ENCODE measurements at places on chromosomes 1 and 21. TPM values are rescaled to one million over a fixed set of nuclear protein-coding genes. Genes with fewer than 3 reads are reported as not detected.

The CNIH3 gene
- total RNA-seq = 1.00 TPM

The ESPN gene
- total RNA-seq = 0.83 TPM

The GOLT1A gene
- 0.27 TPM for total RNA-seq

The FCAMR gene
- not detected for total RNA-seq

The F13B gene
- not detected for total RNA-seq

The SPRR2B gene
- total RNA-seq = not detected

The FGR gene
- 0.27 TPM for total RNA-seq

The SLC2A5 gene
- not detected for total RNA-seq

The JUN gene
- total RNA-seq = 12.5 TPM

The OR10Z1 gene
- not detected for total RNA-seq

The WDR4 gene
- total RNA-seq = 39.9 TPM

The TDRD10 gene
- total RNA-seq = not detected

The SPRR1A gene
- not detected for total RNA-seq

The PLA2G4A gene
- total RNA-seq = 1.1 TPM

The SPATA21 gene
- total RNA-seq = not detected

The NECTIN4 gene
- total RNA-seq = not detected

The TSPAN2 gene
- 2.7 TPM for total RNA-seq

The BSND gene
- not detected for total RNA-seq

The SLC30A2 gene
- not detected for total RNA-seq

The TSACC gene
- not detected for total RNA-seq

The TNFAIP8L2 gene
- 26.7 TPM for total RNA-seq

The CELA3B gene
- total RNA-seq = not detected

The PKLR gene
- total RNA-seq = not detected

The TOR1AIP2 gene
- 45.9 TPM for total RNA-seq

The FAM43B gene
- total RNA-seq = not detected

The KRTAP12-2 gene
- not detected for total RNA-seq

The HES4 gene
- 1.7 TPM for total RNA-seq

The WNT2B gene
- 0.05 TPM for total RNA-seq

The RNF11 gene
- 26.3 TPM for total RNA-seq

The PTGER3 gene
- not detected for total RNA-seq

The S100A6 gene
- total RNA-seq = 503 TPM

The GBP6 gene
- 0.73 TPM for total RNA-seq

The CLDN19 gene
- not detected for total RNA-seq

The ZNF326 gene
- 17.2 TPM for total RNA-seq

The TMPRSS15 gene
- total RNA-seq = not detected

The PIK3CD gene
- 138 TPM for total RNA-seq

The TNFRSF25 gene
- total RNA-seq = 90.0 TPM

The CELA2B gene
- not detected for total RNA-seq

The C1orf216 gene
- total RNA-seq = 11.2 TPM

The KCNA2 gene
- 0.24 TPM for total RNA-seq

Data from activated CD4-positive, alpha-beta memory T cell treated with anti-CD3 and anti-CD28 coated beads for 36 hours (primary cell).